ENCODE measurements at places on chromosomes 7 and 10.

DNA sequence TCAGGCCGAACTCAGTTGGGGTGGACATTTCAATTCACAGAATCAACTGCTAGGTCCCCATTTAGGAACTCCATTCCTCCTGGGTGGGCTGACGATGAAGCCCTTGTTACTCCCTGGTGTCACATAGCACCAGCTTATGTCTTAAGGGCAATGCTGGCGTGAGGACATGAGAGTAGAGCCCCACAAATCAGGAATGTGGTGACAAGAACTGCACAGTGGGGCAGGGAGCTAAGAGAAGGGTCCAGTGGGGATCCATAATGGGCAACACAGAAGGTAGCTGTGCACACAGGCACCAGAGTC is 57.0 kb downstream of the LYZL1 start:
- DNase-seq, result no peak

GRCh38 chr10:99233689-99234037 is 2.0 kb downstream of the HPSE2 start:
- DNase-seq, result no peak

DNA sequence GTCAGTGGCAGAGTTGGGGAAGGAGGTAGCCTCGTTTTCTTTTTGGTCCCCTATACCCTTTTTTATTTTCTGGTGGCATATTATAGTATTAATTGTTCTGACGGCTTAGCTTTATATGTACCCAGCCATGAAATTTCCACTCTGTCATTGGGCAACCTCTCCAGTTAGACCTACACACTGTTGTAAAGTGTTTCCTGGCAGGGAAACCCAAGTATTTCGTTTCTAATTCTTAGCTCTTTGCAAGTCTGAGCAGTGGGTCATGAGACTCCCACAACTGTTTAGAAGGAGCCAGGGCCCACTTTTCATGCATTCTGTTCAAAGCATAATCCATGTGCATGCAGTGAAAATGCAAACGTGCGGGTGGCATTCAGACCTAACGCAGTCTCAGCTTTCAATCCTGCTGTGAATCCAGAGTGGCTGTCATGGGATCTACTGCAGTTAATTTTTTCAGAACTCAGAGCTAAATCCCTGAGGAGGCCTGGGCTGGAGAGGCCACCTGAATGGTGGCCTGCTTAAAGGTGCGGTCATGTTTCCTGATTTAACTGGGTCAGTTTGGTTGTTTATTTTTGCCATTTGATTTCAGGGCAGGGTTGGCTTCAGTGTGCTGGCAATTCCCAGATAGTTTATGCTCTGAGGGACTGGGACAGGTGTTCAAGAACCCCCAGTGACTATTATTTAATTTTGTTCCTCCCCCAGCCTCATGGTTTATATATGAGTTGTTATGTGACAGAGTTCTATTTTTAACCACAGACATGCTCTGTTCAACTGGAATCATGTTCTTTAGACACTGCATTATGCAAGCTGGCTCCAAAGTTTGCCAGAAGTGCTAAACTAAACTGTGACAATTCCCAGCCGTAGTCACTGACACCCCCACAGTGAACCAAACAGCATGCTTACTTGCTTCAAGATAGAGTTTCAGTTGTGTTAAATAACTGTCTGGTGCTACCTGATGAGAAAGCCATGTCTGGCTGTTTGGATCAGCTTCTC is 27.4 kb upstream of the SYPL1 start:
- no peak for DNase-seq

DNA sequence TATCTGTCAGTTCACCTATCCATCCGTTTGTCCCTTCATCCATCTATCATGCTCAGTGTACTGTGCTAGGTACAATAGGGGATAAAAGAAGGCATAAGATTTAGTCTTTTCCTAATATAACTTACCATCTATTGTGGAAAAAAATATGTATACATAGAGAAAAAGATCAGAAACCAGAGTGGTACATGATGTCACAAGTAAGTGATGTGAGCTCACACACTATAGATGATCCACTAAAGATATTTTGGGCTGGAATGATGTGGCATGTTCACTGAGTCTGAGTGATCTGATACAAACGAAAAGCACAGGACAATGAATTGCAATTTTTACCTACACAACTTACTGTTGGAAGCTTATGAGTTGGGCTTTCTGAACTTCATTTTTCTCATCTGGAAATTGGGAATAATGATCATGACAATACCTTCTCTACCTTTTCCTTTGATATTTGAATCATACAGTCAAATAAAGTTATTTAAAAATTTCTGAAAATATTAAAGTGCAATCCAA is 2.7 kb upstream of the TFAM start:
- no peak for DNase-seq

- no peak for DNase-seq
Measured at GRCh38 chr7:83096065-83096580, 66.6 kb downstream of the PCLO start.

- no peak for DNase-seq
Measured at GRCh38 chr10:69874449-69874848, 72.7 kb downstream of the COL13A1 start.

DNA sequence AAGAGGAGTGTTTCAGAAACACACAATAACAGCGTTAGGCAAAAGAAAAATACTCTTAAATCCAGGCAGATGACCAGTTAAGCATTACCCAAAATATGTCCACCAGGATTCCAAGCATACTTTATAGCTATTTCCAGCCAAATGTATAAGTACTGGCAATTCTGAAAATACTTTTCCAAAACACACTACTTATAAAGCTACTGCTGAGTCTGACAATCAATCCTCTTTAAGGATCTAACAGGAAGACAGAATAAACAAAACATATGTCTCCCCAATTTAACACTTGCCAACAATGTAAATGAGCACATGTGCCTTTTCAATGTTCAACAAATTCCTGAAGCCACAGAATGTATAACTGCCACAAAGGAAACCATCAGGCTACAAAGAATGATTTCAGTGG is 370.9 kb downstream of the SORCS1 start:
- no peak for DNase-seq

DNA sequence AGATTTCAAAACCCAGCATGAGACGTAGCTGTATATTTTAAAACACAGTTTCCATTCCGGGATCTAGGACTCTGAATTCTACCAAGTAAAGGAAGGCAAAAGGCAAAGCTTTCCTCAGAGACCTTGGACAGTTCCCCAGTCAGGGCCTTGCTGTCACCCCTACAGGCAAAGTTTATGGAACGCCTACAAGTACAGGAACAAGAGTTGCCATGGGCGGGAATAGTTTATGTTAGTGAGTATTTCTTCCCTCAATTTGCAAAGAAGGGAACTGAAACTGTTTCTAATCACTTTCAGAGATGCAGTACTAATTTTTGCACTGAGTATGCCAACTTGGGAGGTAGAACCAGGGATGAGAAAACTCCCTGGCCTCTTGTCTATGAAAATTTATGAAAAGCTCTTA is 68.2 kb upstream of the LRGUK start:
- no peak for DNase-seq

- no peak for DNase-seq
Measured at GRCh38 chr10:42594246-42594650, 44.1 kb downstream of the ZNF33B start.

DNA sequence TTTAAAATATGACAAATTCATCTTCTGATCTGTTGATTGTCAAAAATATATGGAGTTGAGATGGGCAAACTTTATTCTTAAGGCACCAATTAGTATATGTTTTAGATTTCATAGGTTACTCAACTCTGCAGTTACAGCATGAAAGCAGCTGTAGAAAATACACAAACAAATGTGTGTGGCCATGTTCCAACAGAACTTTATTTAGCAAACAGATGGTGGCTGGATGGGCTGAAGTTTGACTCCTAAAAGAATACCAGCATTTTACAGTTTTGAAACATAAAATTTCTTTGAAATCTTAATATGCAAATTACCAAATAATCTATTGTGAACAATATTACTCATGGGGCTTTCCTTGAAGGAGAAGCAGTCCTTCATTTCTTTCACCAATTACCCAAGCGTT is 1206.0 kb upstream of the LRRTM3 start:
- DNase-seq, result no peak

- DNase-seq, result no peak
Measured at GRCh38 chr7:13745530-13745929, 243.9 kb downstream of the ETV1 start.

- no peak for DNase-seq
Measured at GRCh38 chr7:116353647-116354046, 143.3 kb downstream of the TES start.

- DNase-seq, result no peak
Measured at GRCh38 chr10:59362144-59362958, at the start of gene FAM13C. Gene FAM13C (minus strand): TSS chr10:59362549. CDS start chr10:59362460, 89 bp downstream.

GRCh38 chr7:36090976-36091873 is 61.8 kb upstream of the EEPD1 start:
- no peak for DNase-seq

GRCh38 chr10:124568339-124568738 is 106.7 kb downstream of the LHPP start:
- DNase-seq, result no peak

DNA sequence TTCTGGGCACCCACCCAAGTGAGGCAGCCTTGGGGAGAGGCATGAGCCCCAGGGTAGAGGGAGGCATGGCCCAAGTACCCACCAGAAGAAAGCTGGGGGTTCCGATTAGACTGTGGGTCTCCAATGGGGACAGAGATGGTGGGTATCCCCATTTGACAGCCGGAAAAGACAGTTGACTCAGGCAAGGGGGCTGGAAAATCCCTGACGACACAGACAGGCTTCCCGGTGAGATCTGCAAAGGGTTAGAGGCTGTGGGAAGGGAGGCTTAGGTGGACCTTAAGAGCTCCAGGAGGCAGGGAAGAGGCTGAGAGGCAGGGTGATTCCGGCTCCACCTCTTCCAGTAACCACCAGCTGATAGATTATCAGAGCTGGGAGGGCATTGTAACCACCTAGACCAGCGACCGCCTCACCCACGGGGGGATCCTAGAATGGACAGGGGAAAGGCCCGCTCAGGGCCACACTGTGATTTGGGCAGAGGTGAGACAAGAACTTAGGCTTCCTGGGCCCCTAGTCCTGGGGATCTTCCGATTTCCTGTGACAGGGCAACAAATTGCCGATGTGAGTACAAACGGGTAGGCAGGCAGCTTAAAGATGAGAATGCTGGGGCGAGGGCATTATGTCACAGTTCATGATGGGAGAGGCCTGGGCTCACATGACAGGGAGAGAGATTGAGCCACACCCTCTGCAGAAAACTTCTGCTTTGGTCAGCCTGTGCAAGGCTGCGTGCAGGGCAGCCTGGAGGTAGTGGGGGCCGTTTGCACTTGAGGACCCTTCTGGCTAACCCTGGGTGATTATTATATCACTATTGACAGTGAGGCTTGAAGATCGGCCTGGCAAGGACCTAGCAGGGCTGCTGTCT is 5.4 kb downstream of the TBATA start:
- DNase-seq, result no peak

DNA sequence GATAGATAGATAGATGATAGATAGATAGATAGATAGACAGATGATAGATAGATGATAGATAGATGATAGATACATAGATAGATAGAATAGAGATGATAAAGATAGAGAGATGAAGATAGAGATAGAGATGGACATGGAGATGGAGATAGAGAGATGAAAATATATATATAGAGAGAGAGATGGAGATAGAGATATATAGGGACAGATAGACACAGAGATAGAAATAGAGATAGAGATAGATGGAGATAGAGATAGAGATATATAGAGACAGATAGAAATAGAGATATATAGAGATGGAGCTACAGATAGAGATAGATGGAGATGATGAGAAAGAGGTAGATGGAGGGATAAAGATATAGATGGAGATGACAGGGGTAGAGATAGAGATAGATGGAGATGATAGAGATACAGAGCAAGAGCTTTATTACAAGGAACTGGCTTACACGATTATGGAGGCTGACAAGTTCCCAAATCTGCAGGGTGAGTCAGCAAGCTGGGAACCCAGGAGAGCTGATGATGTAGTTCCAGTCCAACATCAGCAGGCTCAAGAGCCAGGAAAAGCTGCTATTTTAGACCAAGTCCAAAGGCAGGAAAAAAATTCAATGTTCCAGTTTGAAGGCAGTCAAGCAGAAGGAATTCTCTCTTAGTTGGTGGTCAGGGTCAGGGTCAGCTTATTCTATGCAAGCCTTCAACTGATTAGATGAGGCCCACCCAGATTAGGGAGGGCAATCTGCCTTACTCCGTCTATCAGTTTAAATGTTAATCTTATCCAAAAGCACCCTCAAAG is 37.1 kb downstream of the CAV1 start:
- no peak for DNase-seq

- no peak for DNase-seq
Measured at GRCh38 chr7:82599895-82600294, 156.3 kb upstream of the CACNA2D1 start.

DNA sequence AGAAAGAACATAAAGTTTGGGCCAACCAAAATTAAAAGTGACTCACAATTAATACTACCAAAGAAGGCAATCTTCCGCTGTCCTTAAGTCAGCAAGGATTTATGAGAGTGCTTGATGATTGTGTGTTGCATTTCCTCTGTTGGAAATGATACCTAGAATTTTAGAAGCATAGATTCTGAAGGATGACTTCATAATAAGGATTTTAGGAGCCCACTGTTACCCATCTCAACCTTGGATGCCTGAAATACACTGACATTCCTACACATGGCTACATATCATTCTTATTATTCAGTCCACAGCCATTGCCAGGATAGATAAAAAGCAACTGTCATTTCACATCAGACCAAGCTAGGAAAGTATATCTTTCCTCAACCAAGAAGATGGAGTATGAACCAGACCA is 823.8 kb downstream of the LRMDA start:
- no peak for DNase-seq

DNA sequence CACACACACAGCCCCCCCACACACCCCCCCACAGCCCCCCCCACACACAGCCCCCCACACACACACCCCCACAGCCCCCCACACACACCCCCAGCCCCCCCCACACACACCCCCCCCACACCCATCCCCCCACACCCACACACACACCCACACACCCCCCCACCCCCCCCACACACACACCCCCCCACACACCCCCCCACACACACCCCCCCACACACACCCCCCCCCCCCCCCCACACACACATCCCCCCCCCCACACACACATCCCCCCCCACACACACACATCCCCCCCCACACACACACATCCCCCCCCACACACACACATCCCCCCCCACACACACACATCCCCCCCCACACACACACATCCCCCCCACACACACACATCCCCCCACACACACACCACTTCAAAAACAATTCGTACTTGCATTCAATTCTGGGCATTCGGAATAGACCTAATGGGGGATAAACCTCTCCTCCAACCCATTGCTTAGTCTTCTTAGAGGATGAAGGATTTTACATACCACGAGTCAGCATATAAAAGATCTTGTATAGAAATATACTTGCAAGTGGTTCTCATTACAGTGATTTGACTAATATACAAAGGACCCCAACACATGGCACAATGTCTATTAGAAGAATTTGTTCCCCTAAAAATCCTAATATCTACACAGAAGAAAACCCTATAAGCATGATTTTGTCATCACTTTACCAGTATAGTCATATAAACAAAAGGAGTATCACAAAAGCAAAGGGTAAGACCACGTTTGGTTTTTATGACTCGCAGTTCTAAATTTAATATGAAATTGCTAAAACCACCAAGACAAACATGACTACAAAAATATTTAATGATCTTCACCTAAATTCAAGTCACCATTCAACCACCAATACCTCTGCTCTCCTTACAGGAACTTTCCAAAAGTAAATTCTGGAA is 80.9 kb downstream of the DIP2C start:
- no peak for DNase-seq
